Muscle of leg (tissue), 16 donors: ENCODE measurements at places on chromosomes 2 and 18.
A peak's percentile ranks its signal among the peaks of the same experiment; 100 is the strongest.

GRCh38 chr2:36246320-36246990 lies 109.1 kb upstream of the CRIM1 start:
- DNase-seq = peak; percentile 12

- DNase-seq = no peak
Measured at GRCh38 chr2:79849949-79850348, 337.1 kb downstream of the CTNNA2 start.

DNA sequence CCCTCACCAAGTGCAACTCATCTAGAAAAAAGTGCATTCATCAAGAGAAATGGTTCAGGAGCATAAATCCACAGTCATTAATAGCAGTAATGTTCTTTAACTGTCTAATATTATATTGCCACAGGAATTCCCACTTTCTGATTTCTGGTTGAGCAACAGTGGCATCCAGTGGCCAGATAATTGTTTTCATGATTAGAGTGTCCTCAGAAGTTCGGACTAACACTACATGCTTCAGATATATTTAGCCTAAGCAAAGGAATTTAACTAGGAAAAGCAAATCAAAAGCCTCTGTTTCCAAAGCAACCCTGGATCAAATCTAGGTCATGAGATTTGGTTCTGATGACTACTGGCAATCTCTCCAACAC lies 9.8 kb upstream of the ERBB4 start:
- peak; percentile 46 for DNase-seq

GRCh38 chr2:218257390-218257981 lies 3.3 kb upstream of the GPBAR1 start:
- DNase-seq = peak; percentile 76

- no peak for DNase-seq
Measured at GRCh38 chr2:43133708-43134570, 92.5 kb downstream of the ZFP36L2 start.

- no peak for DNase-seq
Measured at GRCh38 chr18:69953191-69953590, 5.5 kb upstream of the CD226 start.

GRCh38 chr2:240564561-240565332 lies 3.5 kb upstream of the RNPEPL1 start:
- DNase-seq = no peak

DNA sequence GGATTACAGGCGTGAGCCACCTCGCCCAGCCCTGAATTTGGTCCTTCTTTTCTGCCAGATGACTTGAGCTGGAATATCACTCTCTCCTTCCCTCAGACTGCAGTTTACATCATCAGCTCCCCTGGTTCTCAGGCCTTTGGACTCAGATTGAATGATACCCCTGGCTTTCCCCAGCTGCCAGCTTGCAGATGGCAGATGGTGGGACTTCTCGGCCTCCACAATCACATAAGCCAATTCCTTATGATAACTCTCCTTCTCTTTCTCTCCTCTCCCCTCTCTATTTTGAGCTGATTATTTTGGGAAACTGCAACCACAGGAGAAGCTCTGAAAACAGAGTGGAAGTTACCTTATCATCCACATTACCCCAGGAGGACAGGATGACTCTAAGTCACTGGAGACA lies 33.4 kb upstream of the ATP8B1 start:
- no peak for DNase-seq

DNA sequence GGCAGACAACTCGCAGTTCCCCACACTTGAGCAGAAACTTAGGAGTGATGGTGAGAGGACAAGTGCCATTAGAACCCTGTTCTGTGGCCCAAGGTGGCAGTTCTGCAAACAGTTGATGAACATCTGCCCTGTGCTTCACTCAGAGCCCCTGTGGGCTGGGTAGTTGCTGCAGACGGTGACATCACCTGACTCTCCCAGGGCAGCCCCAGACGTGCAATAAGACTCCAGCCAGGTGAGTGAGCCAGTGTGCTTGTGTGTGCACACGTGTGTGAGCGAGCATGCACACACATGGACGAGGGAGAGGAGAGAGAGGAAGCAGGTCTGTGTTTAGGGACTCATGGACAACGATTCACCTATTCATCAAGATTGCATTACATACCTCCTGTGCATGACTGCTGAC lies 136.0 kb upstream of the GLI2 start:
- DNase-seq = no peak

GRCh38 chr2:1248187-1248586 lies 165.1 kb upstream of the TPO start:
- no peak for DNase-seq

DNA sequence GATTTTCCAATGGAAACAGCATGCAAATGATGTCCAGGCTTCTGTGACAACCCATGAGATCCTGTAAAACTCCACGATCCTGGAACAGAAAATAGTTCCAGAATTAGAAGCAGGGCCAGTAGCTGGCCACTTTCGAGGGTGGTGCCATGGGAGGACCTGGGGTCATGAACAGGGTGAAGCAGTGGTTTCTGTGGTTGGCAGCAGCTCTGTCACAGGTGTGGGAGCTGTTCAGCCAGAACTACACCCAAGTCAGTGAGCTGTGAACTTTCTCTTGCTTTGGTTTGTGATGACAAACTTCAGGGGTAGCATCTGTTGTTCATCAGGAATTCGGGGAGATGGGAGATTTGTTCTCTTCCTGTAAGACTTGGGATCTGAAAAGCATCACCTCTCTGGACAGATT lies 314.4 kb upstream of the NT5C1B start:
- DNase-seq = no peak

- peak; percentile 79 for DNase-seq
Measured at GRCh38 chr2:71240794-71241193, 13.9 kb upstream of the PAIP2B start.

DNA sequence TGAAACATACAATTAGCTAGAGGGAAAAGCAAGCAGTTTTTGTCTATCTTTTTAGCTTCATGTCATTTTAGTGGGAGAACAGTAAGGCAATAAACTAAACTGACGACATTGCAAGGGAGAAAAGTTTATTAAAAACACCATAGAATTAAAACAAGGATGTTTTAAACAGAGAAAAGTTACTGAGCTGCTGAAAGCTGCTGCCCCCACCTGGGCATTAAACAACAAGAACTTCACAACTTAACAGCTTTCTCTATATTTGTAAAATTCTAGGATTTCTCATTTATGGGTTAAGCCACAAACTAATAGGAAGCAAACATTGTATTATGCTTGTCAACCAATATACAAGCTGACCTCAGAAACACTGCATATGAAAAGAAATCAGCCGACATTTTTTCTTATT lies 289.2 kb downstream of the ERBB4 start:
- peak; percentile 27 for DNase-seq

DNA sequence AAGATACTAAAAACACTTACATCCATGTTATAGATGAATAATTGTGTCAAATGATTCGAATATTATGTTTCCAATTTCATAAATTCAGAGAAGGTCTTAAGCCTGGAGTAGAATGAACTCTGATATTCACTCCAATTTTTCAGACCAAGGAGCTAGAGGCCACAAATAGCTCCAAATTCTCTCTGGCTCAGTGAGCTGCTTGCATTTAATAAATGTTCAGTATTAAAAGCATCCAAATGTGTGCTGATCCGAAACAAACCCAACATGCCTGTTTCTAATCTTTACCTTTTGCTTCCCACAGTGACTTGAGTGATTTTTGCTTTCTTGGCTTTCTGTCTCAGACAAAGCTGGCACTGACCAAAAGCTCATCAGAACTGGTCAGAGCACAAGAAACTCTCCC lies 291.4 kb downstream of the CCDC85A start:
- peak; percentile 42 for DNase-seq

DNA sequence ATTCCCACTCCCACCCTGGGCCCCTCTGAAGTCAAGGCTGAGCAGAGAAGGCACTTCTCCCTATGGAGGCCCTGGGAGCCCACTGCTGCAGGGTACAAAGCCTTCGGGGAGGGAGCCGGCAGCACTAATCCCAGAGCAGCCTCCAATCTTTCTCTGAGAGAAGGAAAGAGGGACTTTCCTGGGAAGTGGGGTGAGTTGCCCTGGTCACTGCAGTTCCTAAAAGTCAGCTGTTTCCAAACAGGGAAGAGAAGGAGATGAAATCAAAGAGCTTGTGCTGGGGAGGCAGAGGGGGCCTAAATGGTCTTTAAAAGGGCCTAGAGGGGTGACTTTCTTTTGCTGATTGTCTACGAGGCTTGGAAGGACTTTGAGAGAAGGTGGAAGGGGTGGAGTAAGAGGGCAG lies 264.7 kb downstream of the TNS1 start:
- no peak for DNase-seq

DNA sequence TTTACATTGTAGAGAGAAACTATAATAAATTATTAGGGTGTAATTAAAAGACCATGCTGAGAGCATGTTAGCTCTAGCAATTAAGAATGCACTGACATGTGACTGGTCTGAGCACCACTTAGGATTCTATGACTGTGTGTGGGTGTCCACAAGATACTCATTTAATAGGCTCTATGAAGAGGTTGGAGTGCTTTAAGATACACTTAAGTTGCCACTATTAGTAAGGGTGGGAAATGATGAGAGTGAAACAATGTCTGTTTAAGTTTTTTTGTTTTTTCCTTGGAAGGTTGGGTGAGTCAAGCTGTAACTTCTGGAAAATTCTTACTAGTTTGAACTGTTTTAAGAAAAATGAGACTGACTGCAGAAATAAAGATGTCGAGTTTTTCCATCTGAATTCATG lies 1.8 kb upstream of the FAP start:
- peak; percentile 64 for DNase-seq

DNA sequence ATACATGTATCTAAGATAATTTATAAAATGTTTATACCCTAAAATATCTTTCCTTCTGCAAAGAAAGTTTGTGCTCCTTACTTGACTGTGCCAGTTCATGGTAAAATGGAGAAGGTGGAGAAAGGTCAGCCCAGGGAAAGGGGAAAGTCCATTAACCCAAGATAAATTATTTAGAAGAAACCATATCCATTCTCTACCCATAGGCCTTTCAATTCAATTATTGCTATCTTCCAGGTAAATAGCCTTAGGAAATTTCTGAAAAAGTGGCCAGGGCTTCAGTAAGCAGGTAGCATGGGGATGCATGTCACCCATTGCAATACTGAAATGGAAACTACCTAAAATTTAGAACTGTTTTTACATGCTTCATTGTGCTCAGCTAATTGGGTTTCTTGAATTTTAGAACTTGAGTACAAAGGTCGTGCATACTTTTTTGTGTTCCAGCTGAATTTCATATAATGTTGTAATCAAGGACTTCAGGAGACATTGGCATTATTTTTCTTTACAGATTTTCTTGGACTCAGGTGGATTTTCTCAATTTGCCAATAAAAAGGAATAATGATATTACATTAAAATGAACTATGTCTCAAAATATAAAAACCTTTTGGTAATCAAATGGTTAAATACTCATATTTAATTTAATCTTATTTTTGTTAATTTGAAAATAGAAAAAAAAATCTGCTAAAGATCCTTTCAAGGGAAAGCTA lies 124.9 kb downstream of the CSRNP3 start:
- no peak for DNase-seq

GRCh38 chr2:134875309-134875708 lies 36.9 kb downstream of the ACMSD start:
- DNase-seq = no peak

DNA sequence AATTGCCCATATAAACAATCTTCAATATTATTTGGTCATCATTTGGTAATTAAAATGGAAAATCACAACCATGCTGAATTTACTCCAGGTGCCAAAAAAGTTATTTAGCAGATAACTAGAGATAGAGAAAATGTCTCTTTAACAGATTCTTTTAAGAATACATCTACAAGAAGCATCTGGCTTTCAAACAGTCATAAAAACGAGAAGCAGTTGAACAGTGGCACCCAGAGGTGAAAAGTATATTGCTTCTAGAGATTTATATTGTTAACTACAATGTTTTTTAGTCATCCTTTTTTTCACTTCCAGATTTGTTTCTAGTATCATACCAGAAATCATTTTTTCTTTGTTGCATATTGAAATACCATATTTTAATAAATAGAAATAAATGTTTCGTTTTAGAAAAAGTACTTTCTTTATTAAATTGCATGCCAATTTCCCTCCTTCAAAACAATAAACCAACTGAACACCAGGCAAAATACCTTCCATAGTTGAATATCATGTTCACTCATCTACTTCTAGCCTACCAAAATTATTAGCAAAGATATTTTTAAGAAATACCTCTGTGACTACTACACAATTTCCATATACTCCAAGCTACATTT lies 65.4 kb upstream of the HNRNPA3 start:
- DNase-seq = peak; percentile 90

DNA sequence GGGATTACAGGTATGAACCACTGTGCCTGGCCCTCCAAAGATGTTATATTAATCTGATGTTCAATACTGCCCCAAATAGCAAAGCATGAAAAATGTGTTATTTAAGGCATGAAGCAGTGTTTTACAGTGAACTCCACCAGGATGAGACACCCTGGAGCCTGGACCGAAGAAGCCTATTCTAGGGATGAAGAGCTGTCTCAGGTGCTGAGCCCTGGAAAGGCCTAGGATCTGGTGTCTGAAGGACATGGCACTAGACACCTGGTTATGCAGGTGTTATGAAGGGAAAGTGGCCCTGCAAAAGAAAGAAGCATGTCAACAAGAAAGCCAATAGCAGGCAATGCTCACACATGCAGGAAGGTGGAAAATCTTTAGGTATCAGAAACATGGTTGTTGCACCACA lies 374.4 kb downstream of the CLIP4 start:
- no peak for DNase-seq

- DNase-seq = no peak
Measured at GRCh38 chr2:96142217-96143113, 2.8 kb downstream of the DUSP2 start.

- DNase-seq = no peak
Measured at GRCh38 chr18:80171054-80171872, 62.2 kb downstream of the ADNP2 start.

- no peak for DNase-seq
Measured at GRCh38 chr2:39483534-39483933, 46.4 kb upstream of the MAP4K3 start.

GRCh38 chr2:219765231-219765911 lies 137.9 kb downstream of the SLC4A3 start:
- no peak for DNase-seq

DNA sequence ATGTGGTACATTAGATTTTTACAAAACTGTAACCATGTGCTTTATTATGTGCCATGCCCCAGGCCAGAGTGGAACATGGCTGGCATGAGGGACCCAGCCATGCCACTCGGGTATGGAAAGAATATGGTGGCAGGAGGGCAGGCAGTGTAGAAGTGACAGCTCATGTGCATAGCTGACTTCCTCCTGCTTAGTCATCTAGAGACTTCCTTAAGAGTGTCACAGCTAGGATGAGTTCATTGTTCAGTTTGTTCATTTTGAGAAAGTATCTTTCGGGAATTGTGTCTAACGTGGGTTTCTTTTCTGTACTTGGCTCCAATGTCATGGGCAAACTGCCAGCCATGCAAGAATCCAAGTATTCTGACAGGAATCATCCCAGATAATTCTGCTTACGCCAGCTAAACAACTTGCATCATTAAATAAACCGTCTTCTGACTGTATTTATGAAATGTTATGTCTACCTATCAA lies 94.3 kb upstream of the ITGB6 start:
- DNase-seq = peak; percentile 88

- no peak for DNase-seq
Measured at GRCh38 chr18:46601141-46601805, 55.7 kb downstream of the LOXHD1 start.
